ENCODE measurements at places on chromosomes 13 and 19. TPM values are rescaled to one million over a fixed set of nuclear protein-coding genes. Genes with fewer than 3 reads are reported as not detected.

GIPC3 gene
- 6.9 TPM for polyA plus RNA-seq

ILF3 gene
- 261 TPM for polyA plus RNA-seq

TMEM150B gene
- 1.0 TPM for polyA plus RNA-seq

ZNF714 gene
- 6.6 TPM for polyA plus RNA-seq

PRKD2 gene
- polyA plus RNA-seq, result 42.0 TPM

TNPO2 gene
- polyA plus RNA-seq, result 119 TPM

MAST1 gene
- 33.7 TPM for polyA plus RNA-seq

DPF1 gene
- 18.3 TPM for polyA plus RNA-seq

LILRA6 gene
- 0.24 TPM for polyA plus RNA-seq

ACP7 gene
- 1.3 TPM for polyA plus RNA-seq

PSG11 gene
- polyA plus RNA-seq, result not detected

RFPL4AL1 gene
- polyA plus RNA-seq, result not detected

FGF21 gene
- 3.6 TPM for polyA plus RNA-seq

PROZ gene
- polyA plus RNA-seq, result not detected

GRCh38 chr19:48498595-48499311 is 12.9 kb downstream of the LMTK3 start:
- DNase-seq, result no peak

DNA sequence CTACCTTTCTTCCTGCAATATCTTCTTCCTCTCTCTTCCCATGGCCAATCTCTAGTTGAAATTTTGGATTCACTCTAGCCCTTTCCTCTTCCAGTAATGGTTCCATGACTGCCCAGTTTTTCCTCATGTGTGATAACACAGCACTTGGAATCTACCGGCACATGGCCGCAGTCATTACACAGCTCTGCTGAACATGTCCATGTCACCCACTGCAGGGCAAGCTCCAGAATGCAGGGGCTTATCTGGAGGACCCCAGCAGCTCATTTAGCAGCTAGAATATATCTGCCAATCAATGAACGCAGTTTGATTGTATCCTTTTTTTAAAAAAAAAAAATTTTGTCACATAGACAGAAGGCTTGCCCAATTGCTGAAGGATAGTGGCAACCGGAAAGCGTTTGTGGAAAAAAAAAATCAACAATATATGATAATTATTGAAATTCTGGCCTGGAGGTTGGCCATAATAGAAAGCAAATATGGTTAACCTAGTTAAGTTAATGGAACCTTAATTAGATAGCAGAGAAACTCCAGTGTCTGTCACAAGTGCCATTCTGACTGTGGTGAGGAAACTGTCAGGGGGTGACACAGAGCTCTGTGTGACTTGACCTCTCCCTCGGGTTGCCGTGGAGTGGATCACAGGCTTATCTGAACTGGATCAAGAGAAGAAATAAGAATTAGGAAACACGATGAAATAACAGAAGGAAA is 426.7 kb downstream of the LIG4 start:
- DNase-seq, result no peak

GRCh38 chr13:106528718-106529414 is 6.6 kb downstream of the EFNB2 start:
- DNase-seq, result peak; percentile 76

GRCh38 chr13:30364876-30365275 is 57.4 kb upstream of the UBE2L5 start:
- DNase-seq, result no peak

GRCh38 chr13:113625965-113626721 is 31.9 kb downstream of the ATP4B start:
- no peak for DNase-seq

DNA sequence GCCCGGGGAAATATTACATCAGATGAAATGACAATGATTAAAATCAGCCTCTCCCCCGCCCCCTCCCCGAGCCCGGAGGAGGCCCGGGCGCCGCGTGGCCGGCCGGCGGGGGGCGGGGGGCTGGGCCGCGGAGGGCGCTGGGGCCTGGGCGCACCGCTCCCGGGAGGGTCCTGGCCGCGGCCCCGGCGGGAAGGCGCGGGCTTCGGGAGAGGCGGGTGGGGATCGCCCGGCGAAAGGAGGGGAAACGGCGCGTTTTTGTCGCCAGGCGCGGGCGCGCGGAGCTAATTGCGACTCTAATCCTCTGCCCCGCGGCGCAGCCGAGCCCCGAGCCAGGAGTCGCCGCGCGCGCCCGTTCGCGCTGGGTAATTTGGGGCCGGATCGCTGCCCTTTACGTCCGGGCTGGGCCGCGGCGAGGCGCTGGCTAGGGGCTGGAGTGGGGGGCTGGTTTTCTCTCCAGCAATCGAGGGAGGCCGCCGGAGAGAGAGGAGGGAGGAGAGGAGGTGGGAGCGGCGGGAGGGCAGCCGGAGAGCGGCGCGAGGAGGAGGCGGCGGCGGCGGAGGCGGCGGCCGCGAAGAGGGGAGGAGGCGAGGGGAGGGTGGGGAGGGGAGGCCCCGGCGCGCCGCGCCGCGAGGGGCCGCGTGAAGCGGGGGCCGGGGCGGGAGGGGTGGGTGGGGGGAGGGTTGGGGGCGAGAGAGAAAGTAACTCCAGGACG is at the start of gene KCTD15:
Gene KCTD15, plus strand, starts transcription at position 707 of the 712 bp plus-strand sequence. CDS start 3,585 bp downstream, outside the sequence.
- DNase-seq, result peak; percentile 85

DNA sequence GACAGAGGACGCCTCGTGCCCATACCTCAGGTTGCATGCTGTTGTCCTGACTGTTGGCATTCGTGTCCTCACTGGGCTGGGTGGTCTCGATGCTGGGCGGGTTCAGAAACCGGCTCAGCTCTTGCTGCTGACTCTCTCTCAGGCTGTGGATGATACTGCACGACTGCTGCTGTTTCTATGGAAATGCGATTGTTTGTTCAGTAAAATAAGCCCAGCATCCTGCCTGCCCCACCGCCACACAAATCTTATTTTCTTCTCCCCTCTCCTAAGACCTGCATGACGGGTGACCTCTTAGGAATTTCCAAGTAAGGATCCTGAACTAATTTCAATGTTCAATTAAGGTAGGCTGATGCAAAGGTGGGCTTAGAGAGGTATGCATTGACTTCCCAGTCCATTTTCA is 356.5 kb downstream of the NALCN start:
- DNase-seq, result peak; percentile 56

DNA sequence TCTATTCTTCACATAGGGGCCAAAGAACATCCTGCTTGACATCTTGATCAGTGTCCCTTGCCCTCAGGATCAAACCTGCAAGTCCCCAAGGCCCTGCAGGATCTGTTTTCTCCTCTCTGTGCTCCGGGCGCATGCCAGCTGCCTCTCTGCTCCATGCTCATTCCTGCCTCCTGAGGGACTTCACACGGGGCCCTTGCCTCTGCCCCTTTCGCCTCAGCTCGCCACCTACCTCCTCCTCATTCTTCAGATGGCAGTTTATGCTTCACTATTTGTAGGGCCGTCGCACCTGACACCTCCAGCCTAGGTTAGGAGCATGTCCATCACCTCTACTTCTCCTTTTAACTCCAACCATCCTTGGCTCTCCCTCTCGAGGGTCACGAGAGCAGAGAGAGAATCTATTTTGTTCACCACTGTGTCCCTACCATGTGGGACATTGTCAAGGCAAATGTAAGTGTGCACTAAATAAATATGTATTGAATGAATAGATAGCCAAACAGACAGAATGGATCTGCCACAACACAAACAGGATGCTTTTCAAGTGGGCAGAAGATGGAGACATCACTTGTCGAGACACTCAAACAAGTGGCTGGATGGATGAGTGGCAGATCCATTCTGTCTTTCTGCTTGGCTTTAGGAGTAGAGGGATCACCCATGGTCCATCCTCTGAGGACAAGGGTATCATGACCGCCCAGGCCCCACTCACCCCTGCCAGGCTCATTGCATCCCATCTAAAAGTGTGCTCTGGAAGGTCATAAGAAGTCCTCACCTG is 29.6 kb downstream of the ACTN4 start:
- DNase-seq, result no peak

GRCh38 chr13:38430796-38431195 is 81.1 kb downstream of the UFM1 start:
- no peak for DNase-seq

- DNase-seq, result peak; percentile 68
Observed at GRCh38 chr13:36124236-36124822, 6.9 kb downstream of the DCLK1 start.

GRCh38 chr19:9070066-9070465 is 16.8 kb upstream of the OR1M1 start:
- peak; percentile 3 for DNase-seq

GRCh38 chr19:49912965-49913685 is 15.9 kb upstream of the ATF5 start:
- DNase-seq, result no peak

- DNase-seq, result no peak
Observed at GRCh38 chr13:68019901-68020300, 789.8 kb upstream of the PCDH9 start.

- DNase-seq, result no peak
Observed at GRCh38 chr19:17107546-17108452, 32.2 kb downstream of the MYO9B start.

GRCh38 chr19:6586056-6586455 is 4.9 kb downstream of the CD70 start:
- DNase-seq, result no peak

- peak; percentile 89 for DNase-seq
Observed at GRCh38 chr19:48393559-48394330, at the start of gene GRIN2D. Gene GRIN2D, plus strand, starts transcription at chr19:48393668. Its CDS starts 4,725 bp downstream, at chr19:48398393.

- DNase-seq, result no peak
Observed at GRCh38 chr13:20247403-20247802, 15.3 kb upstream of the GJB6 start.

GRCh38 chr19:3970313-3970807 is 539 bp downstream of the DAPK3 start:
- DNase-seq, result no peak

DNA sequence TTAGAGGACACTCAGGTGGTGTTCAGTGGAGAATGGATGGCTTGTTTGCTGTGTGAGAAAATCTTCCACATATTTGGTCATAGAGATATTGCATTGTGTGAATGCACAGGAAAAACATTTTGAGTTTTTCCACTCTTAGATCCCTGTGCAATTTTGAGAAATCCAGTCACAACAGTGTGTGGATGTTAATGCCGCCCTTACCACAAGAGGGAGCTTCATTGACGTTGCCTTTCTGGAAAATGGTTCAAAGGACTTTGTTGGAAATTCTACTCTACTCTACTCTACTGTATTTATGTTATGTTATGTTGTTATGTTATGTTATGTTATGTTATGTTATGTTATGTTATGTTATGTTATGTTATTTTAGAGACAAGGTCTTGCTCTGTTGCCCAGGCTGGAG is 13.4 kb downstream of the ZNF20 start:
- DNase-seq, result no peak

GRCh38 chr19:58407658-58408151 is 744 bp upstream of the ZNF584 start:
- no peak for DNase-seq

- DNase-seq, result no peak
Observed at GRCh38 chr13:98780451-98780850, 28.0 kb upstream of the SLC15A1 start.

GRCh38 chr13:81021284-81021840 is 680.4 kb upstream of the SPRY2 start:
- no peak for DNase-seq

DNA sequence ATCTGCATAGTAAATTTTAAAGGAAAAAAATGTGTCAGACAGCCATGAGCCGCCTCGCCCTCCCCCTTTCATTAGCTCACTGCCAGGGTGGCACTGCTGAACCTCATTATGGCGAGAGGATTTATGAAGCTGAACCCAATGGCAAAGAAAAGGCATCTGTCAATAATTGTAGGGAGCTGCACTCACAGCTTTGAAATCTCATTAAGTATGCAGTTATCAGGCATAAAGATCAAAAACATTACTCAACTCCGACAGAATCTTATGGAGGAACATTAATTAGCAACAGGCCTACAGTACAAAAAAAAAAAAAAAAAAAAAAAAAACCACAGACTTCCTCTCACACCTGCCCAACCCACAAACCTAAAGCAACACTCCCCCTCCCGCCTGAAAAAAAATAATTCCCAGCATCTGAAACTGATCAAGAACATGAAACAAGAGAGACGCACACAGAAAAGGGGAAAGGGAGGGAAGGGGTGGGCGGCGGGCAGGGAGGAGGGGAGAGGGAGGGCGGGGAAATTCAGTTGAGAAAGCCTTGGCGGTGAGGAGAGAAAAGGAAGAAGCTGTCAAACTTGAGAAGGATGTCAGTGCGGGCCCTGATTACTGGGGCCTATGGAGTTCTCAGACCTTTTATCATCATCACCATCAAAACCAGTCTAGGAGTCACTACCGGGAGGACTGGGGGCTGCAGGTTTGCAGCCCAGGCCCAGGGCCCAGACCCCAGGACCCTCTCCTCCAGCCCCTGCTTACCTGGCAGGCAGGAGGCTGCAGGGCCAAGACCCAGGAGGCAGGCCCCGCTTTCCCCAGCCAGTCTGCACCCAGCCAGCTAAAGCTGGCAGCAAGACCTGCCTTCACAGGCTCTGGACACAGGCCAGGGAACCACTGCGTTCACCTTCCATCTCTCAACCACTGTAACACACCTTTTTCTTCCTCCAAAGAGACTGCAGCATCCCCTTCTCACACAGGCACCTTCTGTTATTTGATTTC is 8.9 kb downstream of the TSHZ3 start:
- DNase-seq, result peak; percentile 88

DNA sequence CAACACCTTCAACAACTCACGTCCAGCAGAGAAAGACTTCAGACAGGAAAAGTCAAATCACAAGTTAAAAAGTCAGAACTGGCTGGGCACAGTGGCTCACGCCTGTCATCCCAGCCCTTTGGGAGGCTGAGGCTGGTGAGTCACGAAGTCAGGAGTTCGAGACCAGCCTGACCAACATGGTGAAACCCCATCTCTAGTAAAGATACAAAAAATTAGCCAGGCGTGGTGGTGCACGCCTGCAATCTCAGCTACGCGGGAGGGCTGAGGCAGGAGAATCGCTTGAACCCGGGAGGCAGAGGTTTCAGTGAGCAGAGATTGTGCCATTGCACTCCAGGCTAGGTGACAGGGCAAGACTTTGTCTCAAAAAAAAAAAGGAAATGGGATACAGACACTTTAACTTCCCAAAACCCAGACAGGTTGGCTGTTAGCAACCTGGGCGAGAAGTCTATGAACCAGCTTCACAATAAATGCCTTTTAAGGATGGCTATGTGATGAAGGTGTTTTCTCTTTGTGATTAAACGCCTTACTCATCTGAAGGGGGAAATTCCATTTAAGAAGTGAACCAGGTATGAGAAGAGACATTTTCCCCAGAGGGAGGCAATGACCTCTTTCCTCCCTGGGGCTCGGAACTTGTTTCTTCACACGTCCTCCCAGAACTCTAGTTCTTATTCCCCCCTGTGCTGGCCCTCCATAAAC is 80.4 kb downstream of the INSR start:
- no peak for DNase-seq

DNA sequence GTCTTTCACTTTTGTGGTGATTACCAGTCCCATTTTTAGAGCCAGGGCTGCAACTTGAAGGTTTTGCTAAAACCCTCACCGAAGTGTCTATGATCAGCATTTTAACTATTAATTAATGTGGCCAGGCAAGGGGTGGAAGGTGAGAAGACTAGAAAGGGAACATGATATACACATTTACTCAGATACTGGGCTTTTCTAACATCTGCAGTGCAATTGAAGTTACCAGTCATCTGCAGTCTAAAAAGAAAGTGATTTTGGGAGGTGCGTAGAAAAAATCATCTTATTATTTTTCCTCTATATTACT is 481 bp downstream of the ALOX5AP start:
- no peak for DNase-seq
